ENCODE measurements at places on chromosomes 7 and 10.

DNA sequence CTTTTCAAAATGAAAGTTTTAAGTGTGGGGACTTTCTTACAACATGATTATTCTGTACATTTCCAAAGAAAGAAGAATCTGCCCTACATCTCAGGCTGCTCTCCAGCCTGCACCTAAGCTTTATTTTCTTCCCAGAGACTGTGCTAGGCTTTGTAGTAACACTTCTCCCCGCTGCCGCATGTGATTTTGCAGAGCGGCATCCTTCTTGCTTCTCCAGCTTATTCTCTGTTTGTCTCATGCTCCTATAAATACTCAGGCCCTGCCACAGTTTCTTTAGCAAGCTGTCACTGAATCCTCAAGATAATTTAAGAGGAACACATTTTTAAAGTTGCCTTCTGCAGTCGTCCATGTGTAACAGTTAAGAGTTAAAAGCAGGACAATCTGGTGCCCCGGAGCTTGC lies 53.5 kb downstream of the INSYN2A start:
- DNase-seq: no peak

DNA sequence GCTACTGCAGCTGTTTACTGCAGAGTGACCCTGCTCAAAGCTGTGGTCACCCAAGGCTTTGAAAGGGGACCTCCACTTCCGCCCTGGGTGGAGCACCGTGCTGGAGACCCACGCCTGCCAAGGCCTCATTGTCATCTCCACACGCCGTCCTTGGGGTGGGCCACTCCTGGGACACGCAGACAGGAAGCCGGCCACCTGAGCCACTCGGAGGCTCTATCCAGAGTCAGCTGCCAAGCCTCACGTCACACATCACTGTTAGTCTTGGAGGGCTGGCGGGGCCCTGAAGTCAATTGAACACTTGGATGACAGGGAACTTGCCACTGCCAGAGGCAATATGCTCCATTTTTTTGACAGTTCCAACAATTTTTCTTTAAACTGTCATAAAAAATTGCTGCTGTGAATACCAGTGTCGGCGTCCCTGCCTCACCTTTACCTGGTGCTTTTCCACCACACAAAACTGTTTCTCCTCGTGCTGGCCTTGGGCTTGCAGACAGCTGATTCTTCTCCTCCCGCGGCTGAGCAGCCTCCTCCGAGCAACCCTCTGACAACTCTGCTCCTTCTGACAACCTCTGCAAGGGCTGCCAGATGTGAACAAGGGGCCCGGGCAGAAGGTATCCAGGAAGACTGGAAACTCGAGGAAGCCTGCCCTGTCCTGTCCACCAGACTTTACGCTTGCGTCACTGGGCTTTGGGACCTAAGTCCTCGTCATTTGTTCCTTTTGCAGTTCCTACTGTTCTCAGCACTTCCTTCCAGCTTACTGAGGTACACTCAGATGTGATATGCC lies 81.9 kb downstream of the EGFR start:
- no peak for DNase-seq

DNA sequence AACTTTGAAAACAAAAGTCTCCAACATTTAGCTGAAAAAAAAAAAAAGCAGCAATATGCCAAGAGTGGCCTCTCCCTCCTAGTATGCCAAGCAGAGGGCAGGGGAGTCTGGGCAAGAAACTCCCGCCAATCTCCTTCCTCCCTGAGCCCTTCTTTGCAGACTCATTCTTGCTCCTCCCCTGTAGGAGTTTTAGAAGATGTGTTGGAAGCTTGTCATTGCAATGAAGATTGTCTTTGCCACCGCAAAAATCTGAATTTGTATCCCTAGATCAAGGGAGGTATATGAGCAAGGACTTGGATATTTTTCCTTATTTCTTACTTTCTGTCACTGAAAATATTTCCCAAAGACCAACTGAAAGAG lies 2.6 kb upstream of the TNS3 start:
- DNase-seq: no peak

DNA sequence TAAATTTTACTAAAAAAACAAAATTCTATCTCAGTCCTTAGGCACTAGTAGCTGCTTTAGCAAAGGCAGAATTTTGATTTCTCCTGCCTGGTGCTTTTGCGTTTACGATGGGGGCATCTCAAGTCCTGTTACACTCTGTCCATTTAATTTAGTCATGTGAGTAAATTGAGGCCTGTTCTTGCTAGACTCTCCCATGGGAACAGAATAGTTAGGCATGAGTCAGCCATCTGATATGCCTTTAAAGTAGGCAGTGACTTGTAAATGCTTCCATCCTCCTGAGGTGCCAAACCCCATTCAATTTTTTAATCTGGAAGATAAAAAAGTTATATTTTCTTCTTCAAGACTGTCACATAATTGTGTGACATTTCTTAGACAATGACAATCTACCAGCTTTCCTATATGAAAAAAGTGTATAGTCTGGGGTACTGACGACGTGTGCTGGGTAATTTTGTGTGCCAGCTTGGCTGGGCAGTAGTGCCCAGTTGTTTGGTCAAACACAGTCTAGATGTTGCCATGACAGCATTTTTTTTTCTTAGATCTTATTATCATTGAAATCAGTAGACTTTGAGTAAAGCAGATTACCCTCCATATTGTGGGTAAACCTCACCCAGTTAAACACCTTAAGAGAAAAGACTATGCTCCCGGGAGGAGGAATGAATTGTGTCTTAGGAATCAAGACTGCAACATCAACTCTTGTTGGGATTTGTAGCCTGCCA lies 603.4 kb downstream of the SORCS1 start:
- no peak for DNase-seq

GRCh38 chr10:87987206-87987605 lies 123.8 kb downstream of the PTEN start:
- no peak for DNase-seq

DNA sequence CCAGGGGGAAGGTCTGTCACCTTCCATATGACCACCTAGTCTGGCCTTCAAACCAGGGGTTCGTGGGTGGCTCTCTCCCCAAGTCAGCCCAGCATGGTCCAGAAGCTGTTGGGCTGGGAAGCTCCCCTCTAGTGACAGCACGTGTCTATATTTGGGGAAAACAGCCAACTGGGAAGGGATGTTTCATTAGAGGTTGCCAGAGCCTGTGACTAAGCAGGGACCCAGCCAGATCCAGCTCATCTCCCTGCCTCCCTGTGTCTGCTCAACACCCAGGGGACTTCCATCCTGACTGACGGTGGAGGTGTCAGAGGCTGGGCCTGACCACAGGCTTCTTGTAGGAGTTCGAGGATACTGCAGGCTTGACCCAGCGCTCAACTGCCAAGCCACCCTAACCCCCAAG lies 10.5 kb downstream of the STYXL1 start:
- DNase-seq: no peak

- DNase-seq: peak; percentile 22
These were observed at the start of gene RELN for GRCh38 chr7:103989200-103989784. RELN (minus strand) TSS chr7:103989658; CDS start chr7:103989356, 302 bp downstream.

DNA sequence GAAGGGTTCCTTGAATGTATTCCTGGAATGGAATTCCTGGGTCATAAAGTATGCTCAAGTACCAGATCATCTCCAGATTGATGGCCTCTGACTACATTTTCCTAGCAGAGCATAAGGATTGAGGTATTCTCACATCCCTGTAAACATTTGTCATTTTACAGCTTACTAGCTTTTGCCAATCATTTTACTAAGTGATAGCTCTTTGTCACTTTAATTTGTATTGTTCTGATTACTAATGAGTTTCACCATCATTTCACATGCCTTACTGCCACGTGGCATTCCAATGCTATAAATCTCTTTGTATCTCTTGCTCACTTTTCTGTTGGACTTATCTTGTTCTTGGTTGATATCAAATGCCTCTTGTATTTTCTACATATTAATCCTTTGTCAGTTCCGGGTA lies 68.6 kb upstream of the CACNB2 start:
- no peak for DNase-seq

DNA sequence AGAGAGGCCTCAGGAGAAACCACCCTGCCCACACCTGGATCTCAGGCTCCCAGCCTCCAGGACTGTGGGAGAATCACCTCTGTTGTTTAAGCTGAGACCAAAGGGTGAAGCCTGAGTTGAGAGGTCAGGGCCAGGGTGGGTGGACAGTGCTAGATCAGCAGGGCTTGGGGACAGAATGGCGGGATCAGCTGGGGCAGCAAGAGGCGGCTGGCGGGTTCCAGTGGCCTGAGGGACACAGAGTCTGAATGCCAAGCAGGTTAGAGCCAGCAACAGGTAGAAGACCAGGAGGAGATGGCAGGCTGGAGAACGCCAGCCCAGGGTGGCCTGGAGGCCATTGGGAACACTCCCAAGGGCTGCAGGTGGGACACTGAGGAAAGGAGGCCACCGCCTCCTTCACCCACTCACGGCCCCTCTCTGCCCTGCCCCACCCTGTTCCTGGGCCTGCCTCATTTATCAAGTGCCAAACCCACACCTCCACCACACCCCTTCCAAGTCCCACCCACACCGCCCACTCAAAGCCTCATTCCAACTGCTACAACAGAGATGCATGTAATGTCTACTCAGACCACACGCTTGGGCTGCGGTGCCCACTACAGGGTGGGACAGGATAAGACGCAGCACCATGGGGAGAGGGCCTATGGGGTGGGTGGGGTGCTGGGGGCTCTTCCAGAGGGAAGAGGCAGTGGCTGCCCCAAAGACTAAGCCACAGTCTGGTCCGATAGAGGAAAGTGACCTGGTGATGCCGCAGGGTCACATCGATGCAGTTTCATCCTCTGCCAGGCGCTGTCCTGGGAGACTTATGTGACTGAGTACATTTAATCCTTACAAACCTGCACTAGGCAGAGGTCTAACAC lies 173.9 kb downstream of the TNS3 start:
- no peak for DNase-seq

DNA sequence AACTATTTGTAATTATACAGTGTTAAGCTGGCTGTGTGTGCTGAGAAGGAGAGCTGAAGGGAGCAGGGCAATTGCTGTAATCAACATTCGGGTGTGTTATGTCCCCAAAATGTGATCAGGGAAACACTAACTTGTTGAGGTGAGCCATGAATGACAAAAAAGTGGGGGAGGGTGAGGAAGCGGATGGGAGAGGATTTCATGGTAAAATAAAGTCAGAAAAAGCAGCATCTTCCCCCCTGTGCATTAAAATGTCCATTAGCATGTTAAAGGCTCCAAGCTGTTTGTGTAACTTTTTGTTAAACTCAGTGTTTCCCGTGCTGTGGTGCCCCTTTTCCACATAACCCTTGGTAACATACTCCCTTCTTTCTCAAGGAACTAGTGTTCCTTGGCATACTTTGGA lies 84.9 kb downstream of the ARID5B start:
- no peak for DNase-seq

- DNase-seq: no peak
These were observed 64.5 kb downstream of the PDIA4 start for GRCh38 chr7:148963583-148964482.

DNA sequence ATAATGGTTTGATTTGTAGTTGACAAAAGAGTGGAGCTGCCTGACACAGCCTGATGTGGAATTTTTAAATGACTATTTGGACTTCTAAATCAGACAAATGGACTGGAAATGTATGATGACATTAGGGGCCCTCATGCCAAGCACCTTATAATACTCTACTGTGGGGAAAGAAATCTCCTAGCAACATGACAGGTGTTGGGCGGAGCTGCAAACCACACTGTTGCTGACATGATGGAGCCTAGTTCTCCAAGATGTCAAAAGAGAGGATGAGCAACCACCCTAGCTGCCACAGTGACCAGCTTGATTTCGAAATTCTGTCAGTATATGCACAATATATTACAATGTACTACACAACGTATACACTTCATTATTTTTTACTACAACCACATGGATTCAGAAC lies 65.8 kb downstream of the RHOBTB1 start:
- DNase-seq: no peak

GRCh38 chr7:127628445-127628844 lies 10.5 kb upstream of the PAX4 start:
- DNase-seq: no peak

- no peak for DNase-seq
These were observed 62.4 kb upstream of the MDFIC start for GRCh38 chr7:114859477-114859876.

- DNase-seq: no peak
These were observed 22.3 kb downstream of the RAB19 start for GRCh38 chr7:140426130-140426529.

DNA sequence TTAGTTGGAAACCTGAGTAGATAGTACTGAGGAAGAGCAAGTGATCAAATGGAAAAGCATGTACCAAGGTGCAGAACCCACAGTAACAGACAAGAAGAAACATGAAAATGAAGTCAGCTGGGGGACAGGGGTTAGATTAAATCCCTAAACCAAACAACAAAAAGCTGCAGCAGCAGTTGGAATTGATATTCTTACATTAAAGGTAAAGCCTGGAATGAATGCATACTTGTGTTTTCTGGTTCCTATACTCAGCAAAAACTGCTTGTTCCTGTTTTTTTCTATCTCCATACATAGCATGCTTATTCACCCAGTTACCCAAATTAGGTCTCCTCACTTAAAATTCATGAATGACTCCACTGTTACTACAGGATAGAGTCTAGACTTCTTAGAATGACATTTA lies 92.4 kb downstream of the TPST1 start:
- DNase-seq: no peak

GRCh38 chr7:150626696-150627095 lies 5.5 kb downstream of the GIMAP6 start:
- DNase-seq: no peak

- DNase-seq: no peak
These were observed 109.5 kb upstream of the ZEB1 start for GRCh38 chr10:31209478-31209877.

GRCh38 chr10:35359056-35359455 lies 22.7 kb downstream of the CCNY start:
- peak; percentile 78 for DNase-seq

GRCh38 chr10:86048973-86049372 lies 317.6 kb downstream of the GRID1 start:
- no peak for DNase-seq

- DNase-seq: no peak
These were observed 130.7 kb upstream of the KMT2E start for GRCh38 chr7:104883248-104883717.
